ENCODE measurements at places on chromosomes 1 and 21. TPM values are rescaled to one million over a fixed set of nuclear protein-coding genes. Genes with fewer than 3 reads are reported as not detected.

RSPO1 gene
- not detected for total RNA-seq

SLC30A7 gene
- 46.2 TPM for total RNA-seq

TAS1R1 gene
- total RNA-seq, result not detected

PPM1J gene
- 0.59 TPM for total RNA-seq

GLIS1 gene
- total RNA-seq, result 17.4 TPM

TEX38 gene
- not detected for total RNA-seq

CD160 gene
- total RNA-seq, result not detected

TNNI3K gene
- total RNA-seq, result not detected

NBPF4 gene
- total RNA-seq, result not detected

DNA sequence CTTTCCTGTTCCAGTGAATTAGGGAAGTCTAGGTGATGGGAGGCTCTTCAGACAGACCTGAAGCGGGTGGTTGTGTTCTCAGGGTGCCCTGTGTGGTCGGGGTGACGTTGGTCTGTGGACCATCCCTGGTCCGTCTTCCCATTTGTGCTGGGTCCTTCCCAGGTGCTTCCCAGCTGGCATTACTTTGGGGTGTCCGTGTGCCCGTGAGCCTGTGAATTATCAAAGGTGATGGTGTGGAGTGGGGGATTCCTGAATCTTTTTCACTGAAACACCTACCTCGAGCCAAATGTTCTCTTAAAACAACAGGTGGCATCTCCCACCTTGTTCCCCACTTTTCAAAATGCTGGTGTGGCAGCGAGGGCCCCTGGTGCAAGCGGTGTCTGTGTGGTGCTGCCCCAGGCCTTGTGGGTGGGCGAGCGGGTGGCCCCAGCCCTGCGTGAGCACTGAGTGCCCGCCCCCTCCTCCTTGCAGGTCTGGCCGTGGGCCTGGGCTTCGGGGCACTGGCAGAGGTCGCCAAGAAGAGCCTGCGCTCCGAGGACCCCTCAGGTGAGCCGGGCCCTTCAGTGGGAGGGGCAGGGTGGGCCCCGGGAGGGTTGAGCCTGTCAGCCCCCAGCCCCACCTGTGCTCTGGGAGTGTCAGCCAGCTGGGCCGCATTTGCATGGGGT is 37.0 kb downstream of the COQ8A start:
- DNase-seq, result no peak
- H3K27ac ChIP-seq, result no peak overlapping the region
- no peak overlapping the region for H3K4me3 ChIP-seq
- H3K27me3 ChIP-seq, result no peaks in the 10 kb centered on the region
- H3K4me1 ChIP-seq, result peaks cover 16% of the 10 kb centered on the region

DNA sequence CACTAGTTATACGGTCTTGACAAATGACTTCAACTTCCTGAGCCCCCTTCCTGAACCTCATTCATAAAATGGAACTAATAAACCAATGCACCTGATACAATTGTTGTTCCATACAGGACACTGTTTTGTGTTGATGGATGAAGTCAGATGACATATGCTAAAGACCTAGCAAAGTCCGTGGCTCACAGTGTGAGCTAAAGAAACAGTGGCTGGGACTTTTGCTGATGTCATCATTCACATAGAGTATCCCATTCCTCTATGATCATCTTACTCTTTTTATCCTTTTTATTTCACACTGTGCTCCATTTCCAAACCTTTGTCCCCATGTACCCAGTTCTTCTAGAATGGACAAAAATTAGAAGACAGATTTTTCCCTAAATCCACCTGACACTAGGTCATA is 83.7 kb upstream of the KAZN start:
- no peaks in the 10 kb centered on the region for H3K36me3 ChIP-seq
- no peak overlapping the region for H3K4me3 ChIP-seq
- no peak for DNase-seq

- H3K27me3 ChIP-seq, result no peaks in the 10 kb centered on the region
- H3K27ac ChIP-seq, result no peak overlapping the region
- no peak overlapping the region for H3K4me3 ChIP-seq
- H3K36me3 ChIP-seq, result no peaks in the 10 kb centered on the region
- H3K4me1 ChIP-seq, result no peaks in the 10 kb centered on the region
Observed at GRCh38 chr1:215845234-215845891, 278.3 kb downstream of the KCTD3 start.

GRCh38 chr1:213698092-213698702 is 289.6 kb upstream of the PROX1 start:
- DNase-seq, result no peak
- H3K36me3 ChIP-seq, result no peaks in the 10 kb centered on the region
- no peak overlapping the region for H3K4me3 ChIP-seq
- no peaks in the 10 kb centered on the region for H3K4me1 ChIP-seq
- peaks cover 4% of the 10 kb centered on the region for H3K27me3 ChIP-seq

DNA sequence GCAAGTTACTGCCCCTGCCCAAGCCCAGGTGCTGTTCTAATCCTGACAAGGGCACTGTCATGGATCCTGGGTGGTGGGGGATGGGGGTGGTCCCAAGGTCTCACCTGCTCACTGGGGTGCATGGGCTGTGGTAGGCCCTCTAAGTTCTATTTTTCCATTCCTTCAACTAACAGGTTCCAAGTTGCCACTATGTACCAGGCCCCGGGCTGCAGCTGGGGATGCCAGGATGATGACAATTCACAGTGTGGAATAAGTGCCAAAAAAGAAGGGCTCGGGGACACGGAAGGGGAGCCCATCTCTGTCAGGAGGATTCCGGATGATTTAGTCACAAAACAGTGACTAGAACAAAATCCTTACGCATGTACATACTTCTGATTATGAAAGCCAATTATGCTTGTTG is 76.0 kb downstream of the STUM start:
- H3K27ac ChIP-seq, result no peak overlapping the region
- peak; percentile 37 for DNase-seq
- peaks cover 3% of the 10 kb centered on the region for H3K36me3 ChIP-seq
- peaks cover under 1% of the 10 kb centered on the region for H3K27me3 ChIP-seq

- no peak for DNase-seq
- no peaks in the 10 kb centered on the region for H3K36me3 ChIP-seq
- H3K27ac ChIP-seq, result peak overlapping the region; percentile 78
- H3K27me3 ChIP-seq, result no peaks in the 10 kb centered on the region
- no peak overlapping the region for H3K4me3 ChIP-seq
Observed at GRCh38 chr1:98327220-98327861, 334.2 kb upstream of the SNX7 start.

GRCh38 chr1:155209312-155209721 is 822 bp downstream of the MTX1 start:
- H3K4me3 ChIP-seq, result peak overlapping the region; percentile 80
- DNase-seq, result no peak
- H3K27ac ChIP-seq, result peak overlapping the region; percentile 99
- no peaks in the 10 kb centered on the region for H3K27me3 ChIP-seq
- H3K36me3 ChIP-seq, result peaks cover 2% of the 10 kb centered on the region
- H3K4me1 ChIP-seq, result peaks cover 43% of the 10 kb centered on the region

GRCh38 chr1:51504806-51505525 is 14.1 kb downstream of the EPS15 start:
- H3K4me3 ChIP-seq, result no peak overlapping the region
- peaks cover 2% of the 10 kb centered on the region for H3K36me3 ChIP-seq
- H3K27ac ChIP-seq, result peak overlapping the region; percentile 63
- DNase-seq, result no peak

DNA sequence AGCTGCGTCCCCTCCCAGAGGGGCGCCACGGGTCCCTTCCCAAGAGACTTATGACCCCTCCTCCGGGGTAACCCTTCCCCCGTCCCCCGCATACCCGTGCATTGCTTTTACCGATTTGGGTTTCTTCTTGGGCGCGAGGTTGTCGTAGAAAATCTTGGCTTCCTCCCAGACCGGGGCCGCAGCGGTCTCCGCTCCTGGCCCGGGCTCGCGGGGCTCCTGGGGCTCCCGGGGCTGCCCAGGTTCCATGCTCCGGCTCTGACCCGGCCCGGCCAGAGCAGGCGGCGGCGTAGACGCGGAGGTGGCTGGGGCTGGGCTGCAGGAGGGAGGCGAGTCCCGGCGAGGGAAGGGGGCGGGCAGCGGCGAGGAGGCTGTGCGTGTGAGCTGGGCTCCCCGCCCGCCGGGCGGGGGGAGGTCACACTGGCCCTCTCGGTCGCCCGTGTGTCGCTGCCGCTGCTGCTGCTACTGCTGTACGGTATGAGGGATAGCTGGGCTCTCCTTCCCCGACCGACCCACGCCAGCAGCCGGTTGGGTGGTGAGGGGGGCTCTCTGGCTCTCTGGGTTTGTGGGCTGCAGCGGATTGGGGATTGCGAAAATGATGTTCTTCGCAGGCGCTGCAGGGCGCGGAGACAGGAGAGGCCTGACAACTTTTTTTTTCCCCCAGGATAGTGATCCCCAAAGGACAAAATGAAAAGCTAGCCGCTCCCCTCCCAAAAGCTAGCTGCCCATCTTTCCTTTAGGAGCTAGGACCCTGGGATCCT is at the start of gene NT5C1A:
TSS of gene NT5C1A (minus strand) at position 315 of the 758 bp plus-strand sequence. CDS start at position 246, 69 bp downstream.
- H3K27ac ChIP-seq, result no peak within 1 kb of the TSS
- peaks cover 20% of the 10 kb centered on the region for H3K27me3 ChIP-seq
- no peaks in the 10 kb centered on the region for H3K36me3 ChIP-seq
- DNase-seq, result peak; percentile 63
- peak within 1 kb of the TSS; percentile 59 for H3K4me3 ChIP-seq

DNA sequence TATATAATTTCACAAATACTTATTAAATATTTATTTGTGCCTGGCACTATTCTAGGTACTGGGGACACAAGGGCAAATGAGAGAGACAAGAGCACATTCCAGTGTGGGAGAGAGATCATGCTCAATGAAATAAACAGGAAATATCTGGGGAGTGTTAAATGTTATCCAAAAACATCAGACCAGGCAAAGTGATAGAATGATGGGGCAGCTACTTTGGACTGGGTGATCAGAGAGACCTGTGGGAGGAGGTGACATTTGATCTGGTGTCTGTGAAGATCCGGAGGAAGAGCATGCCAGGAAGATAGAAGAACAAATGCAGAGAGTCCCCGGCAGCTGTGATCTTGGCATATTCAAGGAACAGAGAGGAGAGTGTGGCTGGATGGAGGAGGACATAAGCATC is 27.5 kb upstream of the GNG12 start:
- H3K4me1 ChIP-seq, result peaks cover 5% of the 10 kb centered on the region
- H3K4me3 ChIP-seq, result no peak overlapping the region
- no peak for DNase-seq
- H3K27me3 ChIP-seq, result no peaks in the 10 kb centered on the region
- no peaks in the 10 kb centered on the region for H3K36me3 ChIP-seq
- no peak overlapping the region for H3K27ac ChIP-seq

DNA sequence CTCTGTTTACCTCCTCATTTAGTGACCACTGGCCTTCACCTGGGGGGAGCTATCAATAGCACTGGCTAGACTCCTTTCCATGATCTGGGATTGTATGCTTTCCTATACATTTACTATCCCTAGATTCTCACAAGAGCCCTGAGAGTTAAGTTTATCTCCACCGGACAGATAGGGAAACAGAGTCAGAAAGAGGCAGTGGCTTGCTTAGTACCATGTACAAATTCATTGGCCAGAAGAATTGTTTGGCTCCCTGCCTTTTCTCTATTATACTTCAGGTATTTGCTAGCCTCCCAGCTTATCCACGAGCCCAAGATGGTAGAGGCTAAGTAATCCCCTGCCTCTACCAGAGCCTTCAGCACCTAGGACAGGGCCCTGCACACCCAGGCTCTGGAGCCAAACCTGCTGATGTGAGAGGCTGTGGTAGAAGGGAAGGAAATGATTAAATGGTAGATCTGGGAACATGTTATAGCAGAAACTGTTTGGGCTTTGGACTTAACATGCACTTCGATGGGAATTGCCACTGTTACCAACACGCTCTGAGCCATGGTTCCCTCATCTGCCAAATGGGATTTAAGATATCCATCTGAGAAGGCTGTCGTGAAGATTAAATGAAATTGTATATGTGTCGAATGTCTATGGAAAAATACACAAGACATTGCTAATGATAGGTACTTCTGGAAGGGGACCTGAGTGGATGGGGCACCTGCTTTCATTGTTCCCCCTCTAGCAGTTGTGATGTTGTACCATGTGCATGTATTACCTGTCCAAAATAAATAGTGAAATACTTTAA is 3.1 kb upstream of the BLACAT1 start:
- peaks cover 43% of the 10 kb centered on the region for H3K27me3 ChIP-seq
- H3K4me3 ChIP-seq, result no peak overlapping the region
- no peak overlapping the region for H3K27ac ChIP-seq
- H3K4me1 ChIP-seq, result peaks cover 10% of the 10 kb centered on the region

GRCh38 chr21:28480470-28480869 is 512.2 kb downstream of the LTN1 start:
- no peaks in the 10 kb centered on the region for H3K36me3 ChIP-seq
- H3K4me3 ChIP-seq, result no peak overlapping the region
- no peak overlapping the region for H3K27ac ChIP-seq
- no peaks in the 10 kb centered on the region for H3K4me1 ChIP-seq
- no peaks in the 10 kb centered on the region for H3K27me3 ChIP-seq
- DNase-seq, result no peak

DNA sequence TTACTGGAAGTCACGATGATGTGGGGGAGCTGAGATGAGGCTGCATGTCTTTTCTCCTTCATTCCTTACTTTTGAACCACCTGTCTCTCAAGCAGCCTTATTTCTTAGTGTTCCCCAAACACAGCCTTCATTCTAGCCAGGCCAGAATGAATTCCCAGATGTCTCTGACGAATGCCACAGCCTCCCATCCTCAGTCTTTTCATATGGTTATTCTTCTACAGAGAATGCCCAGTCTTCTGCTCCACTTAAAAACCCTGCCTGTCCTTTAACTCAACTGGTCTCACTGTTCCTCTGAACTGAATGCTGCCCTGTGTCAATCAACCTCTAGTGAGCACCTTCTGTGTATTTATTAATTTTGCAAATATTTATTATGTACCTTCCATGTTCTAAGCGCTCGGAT is 156.2 kb downstream of the PLA2G4A start:
- H3K36me3 ChIP-seq, result no peaks in the 10 kb centered on the region
- no peak overlapping the region for H3K27ac ChIP-seq
- H3K4me3 ChIP-seq, result no peak overlapping the region
- peaks cover 11% of the 10 kb centered on the region for H3K27me3 ChIP-seq
- H3K4me1 ChIP-seq, result no peaks in the 10 kb centered on the region

GRCh38 chr21:38319781-38320180 is 63.0 kb downstream of the KCNJ15 start:
- H3K36me3 ChIP-seq, result no peaks in the 10 kb centered on the region
- no peak overlapping the region for H3K4me3 ChIP-seq
- no peaks in the 10 kb centered on the region for H3K27me3 ChIP-seq
- H3K4me1 ChIP-seq, result peaks cover 28% of the 10 kb centered on the region

DNA sequence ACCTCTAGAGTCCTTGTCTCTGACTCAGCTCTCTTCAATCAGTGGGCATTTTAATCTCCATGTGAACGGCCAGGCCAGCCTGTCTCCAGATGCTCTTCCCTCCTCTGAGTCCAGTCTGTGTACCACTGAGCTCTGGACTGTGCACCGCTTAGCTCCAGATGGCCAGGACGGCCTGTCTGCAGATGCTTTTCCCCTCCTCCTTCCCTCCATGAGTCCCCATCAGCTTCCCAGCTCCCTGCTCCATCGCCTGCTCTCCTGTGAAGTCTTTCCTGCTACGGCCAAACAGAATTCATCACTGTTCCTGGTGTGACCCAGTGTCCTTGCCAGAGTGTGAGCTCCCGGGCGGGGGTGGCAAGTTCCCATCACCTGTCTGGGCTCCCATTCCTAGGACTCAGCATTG is 42.0 kb downstream of the STUM start:
- H3K27ac ChIP-seq, result no peak overlapping the region
- H3K4me3 ChIP-seq, result no peak overlapping the region
- no peaks in the 10 kb centered on the region for H3K4me1 ChIP-seq
- peaks cover 25% of the 10 kb centered on the region for H3K27me3 ChIP-seq
- H3K36me3 ChIP-seq, result peaks cover 5% of the 10 kb centered on the region
- DNase-seq, result peak; percentile 51
